Activated T-helper 1 cell treated with anti-CD3 and anti-CD28 coated beads, Interleukin-2, amount 50 U/mL, for 16 hours (primary cell): ENCODE measurements at places on chromosomes 1 and 21.
A peak's percentile ranks its signal among the peaks of the same experiment; 100 is the strongest.

DNA sequence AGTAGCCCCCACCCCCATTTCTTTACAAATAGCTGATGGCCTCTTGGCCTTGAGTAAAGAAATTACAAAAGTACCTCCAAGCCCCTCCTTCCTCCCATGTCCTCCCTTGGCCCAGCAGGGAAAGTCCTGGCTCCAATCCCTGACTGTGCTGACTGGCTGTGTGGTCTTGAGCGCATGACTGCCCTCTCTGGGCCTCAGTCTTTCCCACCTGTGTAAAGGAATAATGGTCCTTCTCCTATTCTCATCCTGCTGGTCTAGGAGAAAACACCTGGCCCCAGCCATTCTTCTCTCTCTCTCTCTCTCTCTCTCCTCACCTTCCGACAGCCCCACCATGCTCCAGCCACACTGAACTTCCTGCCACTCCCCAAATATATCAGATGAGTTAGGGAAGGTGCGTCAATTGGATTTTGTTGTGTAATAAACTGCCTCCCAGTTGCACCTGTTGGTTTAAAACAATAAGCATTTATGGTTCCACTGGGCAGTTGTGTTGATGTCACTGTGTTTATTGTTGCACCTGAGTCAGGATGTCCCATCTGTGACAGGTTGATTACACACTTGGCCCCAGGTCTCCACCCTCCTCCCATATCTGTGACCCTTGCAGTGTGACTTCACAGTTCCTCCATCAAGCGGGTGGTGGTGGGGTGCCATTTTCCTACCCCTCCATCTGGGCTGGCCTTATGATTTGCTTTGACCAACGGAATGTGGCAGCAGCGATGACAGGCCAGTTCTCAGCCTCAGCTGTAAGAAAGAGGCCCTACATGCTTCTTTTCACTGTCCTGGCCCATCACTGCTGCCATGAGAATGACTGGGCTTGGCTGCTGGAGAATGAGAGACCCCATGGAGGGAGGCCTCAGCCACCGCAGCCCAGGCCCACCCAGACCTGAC lies 22.3 kb upstream of the LRP8 start:
- DNase-seq: no peak

DNA sequence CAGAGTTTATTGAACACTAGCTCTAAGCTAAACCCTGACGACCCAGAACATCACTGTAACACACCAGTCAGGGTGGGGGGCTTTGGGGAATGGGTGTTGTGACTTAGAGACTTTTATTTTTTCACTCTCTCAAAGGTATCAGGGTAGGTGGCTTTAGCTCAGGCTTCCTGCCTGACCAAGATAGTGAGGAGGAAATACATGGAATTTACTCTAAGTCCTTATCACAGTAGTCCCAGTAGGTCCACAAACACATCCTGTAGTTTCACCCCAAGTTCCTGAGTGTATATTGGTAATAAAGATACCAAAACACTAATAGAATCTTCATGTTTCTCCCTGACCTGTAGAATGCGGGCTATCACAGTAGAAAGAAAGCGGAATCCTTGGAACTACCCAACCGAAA lies 15.1 kb downstream of the GJA5 start:
- no peak for DNase-seq

DNA sequence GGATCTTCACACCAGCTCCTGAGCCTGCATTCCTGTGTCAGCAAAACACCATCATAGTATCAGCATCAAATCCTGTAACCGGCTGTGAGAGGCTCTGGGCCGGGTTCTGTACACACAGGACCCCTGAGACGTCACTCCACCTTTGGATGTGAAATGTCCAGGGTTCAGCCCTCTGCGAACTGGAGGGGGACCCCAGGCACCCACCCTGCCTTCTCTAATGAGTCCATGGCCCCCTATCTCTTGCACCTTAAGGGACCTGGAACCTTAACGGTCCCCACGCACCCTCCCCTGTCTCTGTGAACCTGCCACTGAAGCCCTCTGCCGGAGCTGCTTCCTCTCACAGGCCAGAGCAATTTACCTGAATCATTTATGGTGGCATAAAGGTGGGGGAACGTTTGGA lies 257.8 kb downstream of the NPHP4 start:
- DNase-seq: no peak

- DNase-seq: no peak
Observed at GRCh38 chr1:13786541-13786940, 86.6 kb downstream of the PRDM2 start.

GRCh38 chr1:236686815-236687160 lies 489 bp downstream of the ACTN2 start:
- no peak for DNase-seq

GRCh38 chr21:38834725-38835124 lies 29.0 kb downstream of the ETS2 start:
- DNase-seq: no peak

- DNase-seq: no peak
Observed at GRCh38 chr1:189429610-189430009, 1048.1 kb downstream of the BRINP3 start.

DNA sequence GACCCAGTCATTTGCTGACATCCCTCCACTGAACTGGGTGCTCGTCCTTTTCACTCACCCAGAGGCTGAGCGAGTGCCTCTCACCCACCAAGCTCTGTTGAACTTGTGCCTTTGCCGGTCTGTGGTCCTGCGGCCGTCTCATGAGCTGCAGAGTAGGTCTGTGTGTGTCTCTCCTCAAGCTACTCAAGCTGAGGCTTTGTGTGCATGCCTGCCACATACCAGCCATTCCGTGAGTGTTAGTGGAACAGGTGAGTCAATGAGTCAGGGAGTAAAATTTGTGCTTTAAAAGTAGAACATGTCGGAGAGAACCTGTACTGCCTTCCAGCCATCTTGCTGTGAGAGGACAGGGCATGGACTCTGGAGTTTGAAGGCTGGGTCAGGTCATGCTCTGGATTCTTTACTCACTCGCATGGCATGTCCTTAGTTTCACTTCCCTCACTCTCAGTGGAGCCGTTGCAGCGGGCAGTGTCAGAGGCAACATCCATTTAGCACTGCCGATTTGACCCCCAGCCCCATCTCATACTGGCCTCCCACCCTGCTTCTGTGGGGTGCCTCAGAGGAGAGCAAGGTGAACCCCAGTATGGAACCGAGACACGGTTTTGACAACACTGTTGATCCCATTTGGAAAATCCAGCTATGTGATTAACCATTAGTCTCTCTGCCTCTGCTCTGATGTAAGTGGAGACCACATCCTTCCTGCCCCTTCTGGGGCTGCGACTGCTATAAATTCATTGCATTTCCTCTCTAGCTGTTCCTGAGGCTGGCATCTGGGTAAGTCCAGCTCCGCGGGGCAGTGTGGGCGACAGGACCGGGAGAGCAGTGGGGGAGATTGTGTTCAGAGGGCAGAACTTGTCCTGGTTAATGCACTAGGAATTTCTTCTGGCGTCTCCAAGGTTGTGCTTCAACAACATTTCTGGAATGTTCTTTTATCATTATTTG lies at the start of gene NLRP3:
Gene NLRP3, plus strand, starts transcription at position 751 of the 939 bp plus-strand sequence. CDS start 2,628 bp downstream, outside the sequence.
- DNase-seq: peak; percentile 12

GRCh38 chr1:3257788-3258187 lies 188.8 kb downstream of the PRDM16 start:
- DNase-seq: no peak

- no peak for DNase-seq
Observed at GRCh38 chr1:115332813-115333608, 5.0 kb downstream of the NGF start.
